ENCODE measurements at places on chromosomes 5 and 9.

DNA sequence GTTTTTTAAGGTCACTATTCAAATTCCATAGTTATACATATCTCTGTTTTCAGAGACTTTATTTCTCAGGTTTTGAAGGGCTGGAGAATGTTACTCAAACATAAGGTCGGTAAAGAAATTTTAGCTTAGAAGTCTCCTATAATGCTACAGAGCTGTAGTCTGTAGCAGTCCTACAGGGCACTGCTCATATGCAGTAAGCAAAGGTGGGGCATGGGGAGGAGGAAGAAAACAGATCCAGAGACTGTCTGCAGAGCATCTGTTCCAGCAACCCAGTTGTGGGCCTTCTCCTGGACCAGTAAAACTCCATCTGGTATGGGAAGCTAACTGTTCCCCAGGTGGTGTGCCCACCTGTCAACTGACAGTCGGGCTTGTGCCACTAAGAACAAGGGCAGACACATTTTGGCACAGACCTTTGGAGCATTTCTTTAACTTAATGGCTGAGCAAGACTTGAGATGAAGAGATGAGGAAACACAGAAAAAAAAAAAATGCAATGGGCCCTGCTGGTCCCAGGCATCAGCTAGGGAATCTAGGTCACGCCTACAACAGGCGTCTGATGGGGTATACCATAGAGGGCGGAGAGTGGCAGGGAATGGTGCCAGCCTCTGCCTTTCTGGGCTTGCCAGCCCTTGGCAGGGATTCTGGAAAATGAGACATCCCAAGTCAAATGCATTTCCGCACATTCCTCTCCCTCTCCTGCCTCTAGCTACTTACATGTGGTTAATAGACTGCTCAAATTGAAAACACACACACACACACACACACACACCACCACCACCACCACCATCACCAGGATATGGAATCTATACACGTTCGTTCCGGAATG, 218.9 kb downstream of the ARL15 start:
- DNase-seq: no peak

DNA sequence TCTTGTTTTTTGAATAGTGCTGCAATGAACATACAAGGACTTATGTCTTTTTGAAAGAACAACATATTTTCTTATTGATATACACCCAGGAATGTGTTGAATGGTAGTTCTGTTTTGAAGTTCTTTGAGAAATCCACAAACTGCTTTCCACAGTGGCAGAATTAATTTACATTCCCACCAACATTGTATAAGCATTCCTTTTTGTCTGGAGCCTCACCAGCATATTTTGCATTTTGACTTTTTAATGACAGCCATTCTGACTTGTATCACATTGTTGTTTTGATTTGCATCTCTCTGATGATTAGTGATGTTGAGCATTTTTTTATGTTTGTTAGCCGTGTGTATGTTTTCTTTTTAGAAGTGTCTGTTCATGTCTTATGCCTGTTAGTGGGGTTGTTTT, 524.9 kb downstream of the SEMA5A start:
- DNase-seq: no peak

GRCh38 chr5:1494780-1495524, 28.8 kb downstream of the LPCAT1 start:
- DNase-seq: no peak

DNA sequence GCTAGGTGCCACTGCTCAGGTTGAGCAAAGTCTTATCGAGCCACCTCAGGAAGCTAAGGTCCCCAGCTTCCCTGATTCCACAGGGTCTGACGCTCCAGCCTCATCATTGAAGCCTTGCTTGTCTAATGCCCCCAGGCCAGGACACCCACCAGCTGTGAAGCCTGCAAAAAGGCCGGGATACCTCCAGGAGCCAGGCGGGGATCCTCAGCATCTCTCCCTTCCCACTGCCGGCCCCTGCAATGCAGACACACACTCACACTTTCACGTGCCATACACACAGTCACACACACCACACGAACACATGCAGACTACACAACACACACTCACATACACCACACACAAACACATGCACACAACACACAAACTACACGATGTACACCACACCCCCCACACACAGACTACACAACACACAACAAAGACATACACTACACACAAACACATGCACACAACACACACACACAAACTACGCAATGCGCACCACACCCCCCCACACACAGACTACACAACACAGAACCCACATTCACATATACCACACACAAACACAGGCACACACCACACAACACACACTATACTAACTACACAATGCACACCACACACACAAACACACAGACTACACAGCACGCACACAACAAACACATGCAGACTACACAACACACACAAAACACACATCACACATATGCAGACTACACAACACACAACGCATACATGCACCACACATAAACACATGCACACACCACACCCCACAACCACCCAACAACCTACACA, 17.8 kb upstream of the S1PR3 start:
- DNase-seq: no peak

DNA sequence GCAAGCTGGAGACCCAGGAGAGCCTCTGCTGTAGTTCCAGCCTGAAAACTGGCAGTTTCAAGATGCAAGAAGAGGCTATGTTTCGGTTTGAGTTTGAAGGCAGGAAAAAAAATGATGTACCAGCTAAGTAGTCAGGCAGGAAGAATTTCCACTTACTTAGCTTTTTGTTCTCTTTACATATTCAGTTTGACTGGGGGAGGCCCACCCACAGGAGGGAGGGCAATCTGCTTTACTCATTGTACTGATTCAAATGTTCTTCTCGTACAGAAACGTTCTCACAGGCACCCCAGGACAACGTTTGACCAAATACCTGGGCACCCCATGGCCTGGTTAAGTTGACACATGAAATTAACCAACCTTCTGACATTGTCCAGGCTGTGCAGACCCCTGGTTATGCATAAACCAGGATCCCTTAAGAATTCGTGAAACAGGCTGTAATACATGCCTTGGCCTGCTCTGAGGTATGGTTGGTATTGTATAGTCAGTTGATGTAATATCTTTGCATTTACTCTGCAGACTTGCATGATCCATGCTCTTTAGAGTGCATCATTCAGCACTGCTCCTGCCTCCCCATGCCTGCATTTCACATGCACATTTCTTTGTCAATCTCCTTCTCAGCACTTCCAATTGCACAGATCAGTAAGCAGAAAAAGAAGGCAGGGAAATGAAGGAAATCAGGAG, 687.1 kb downstream of the TAF11L14 start:
- DNase-seq: no peak

GRCh38 chr9:88521308-88521707, 13.7 kb upstream of the NXNL2 start:
- DNase-seq: no peak

- no peak for DNase-seq
These were observed 248.7 kb upstream of the MAP3K1 start for GRCh38 chr5:56566374-56567249.

DNA sequence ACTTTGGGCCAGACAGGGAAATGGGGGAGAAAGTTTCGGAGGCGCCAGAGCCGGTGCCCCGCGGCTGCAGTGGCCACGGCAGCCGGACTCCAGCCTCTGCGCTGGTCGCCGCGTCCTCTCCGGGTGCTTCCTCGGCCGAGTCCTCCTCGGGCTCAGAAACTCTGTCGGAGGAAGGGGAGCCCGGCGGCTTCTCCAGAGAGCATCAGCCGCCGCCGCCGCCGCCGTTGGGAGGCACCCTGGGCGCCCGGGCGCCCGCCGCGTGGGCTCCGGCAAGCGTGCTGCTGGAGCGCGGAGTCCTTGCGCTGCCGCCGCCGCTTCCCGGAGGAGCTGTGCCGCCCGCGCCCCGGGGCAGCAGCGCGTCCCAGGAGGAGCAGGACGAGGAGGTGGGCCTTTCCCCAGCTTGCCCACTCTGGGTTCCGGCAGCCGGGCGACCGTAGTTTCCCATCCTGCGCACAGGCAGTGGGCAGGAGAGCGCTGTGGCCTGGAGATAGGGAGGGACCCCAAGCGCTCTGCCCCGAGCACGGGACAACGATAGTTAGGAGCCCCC, 516 bp downstream of the MAST4 start:
- no peak for DNase-seq

DNA sequence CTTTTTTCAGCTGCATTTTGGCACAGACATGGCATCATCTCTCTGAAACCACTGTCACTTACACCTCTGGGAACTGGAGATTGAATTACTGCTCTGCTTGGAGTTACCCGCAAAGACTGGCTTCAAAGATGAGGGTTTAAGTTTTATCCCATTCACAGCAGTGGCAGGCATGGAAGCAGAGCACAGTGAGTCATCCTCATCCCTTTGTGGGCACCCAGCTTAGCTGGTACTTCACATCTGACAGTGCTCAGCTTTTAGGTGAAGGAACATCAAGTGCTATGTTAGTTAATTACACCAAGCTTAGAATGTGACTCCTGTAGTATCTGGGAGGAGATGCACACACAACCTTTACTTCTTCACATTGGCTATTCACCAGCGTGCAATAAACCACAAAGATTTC, 24.8 kb upstream of the ALDH1A1 start:
- DNase-seq: no peak

DNA sequence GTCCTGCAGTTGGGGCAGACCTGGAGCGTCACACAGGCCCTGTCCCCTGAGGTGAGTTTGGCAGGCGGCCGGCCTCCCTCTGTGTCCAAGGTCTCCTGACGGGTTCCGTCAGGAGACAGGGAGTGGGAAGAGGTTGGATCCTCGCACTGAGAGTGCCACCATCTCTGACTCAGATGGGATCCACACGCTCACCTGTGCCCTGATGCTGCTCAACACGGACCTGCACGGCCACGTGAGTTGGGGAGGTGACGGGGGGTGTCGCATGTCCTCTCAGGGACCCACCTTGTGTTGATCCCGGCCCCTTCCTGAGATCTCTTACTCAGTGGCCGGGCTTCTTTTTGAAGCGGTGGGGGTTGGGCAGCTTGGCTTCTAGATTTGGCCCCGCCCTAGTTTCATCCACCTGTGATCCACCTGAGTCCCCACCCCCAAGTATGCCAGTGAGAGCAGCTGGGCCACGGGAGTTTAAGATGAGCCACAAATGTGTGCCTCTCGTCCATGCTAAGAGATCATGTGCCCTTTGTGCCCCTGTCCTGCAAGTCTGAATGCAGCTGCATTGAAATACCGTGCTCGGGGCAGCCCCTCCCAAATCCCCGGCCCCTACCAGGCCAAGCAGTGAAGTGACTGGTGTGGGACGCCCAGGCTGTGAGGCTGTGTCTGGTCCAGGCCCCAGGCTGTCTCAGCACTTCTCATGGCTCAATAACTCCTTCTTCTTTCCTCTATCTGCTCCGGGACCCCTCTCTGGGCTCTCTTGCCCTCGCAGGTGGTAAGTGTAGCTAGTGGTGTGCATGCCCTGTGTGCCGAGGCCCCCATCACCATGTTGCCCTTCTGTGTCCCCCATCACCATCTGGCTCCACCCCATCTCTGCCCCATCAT, 27.2 kb downstream of the PSD2 start:
- DNase-seq: no peak

- peak; percentile 4 for DNase-seq
These were observed 724 bp downstream of the SGTB start for GRCh38 chr5:65721050-65721719.

GRCh38 chr9:127201071-127201541, 63.5 kb upstream of the GARNL3 start:
- no peak for DNase-seq

DNA sequence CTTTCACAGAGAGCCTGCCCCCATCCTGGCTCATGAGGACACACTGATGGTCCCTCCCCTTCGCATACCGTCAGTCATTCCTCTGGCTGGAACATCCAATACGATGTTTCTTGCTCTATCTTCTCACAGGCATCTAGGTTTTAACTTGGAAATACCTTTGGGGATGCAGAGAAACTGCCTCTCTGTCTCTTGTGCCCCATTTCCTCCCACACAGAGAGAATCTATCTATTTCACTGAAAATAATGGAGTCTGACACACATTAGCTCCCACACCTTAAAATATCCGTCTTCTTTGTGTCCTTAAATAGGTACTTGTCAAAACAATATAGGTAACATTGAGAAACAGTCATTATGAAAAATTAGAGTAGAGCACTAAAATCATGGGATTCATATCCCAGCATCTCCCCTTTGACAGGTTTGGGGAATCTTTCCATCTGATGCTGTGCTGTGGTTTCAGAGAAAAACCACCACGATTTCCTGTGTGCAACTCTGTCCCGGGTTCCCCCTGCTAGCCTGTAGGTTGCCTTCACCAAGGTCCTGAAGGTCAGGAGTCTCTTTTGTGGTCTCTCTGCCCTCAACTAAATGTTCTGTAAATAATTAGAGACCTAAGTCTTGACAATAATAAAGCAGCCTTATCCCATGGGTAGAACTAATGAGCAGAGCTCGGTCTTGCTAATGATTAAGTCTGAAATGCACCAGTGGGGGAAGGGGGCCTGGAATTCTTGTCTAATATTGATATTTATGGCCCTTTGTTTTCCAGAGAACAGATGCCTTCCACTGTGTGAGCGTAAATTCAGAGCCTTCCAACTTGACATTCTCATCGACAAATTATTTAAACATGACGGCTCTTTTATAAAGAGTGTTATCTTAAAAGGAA, 371.0 kb downstream of the ICE1 start:
- DNase-seq: no peak

DNA sequence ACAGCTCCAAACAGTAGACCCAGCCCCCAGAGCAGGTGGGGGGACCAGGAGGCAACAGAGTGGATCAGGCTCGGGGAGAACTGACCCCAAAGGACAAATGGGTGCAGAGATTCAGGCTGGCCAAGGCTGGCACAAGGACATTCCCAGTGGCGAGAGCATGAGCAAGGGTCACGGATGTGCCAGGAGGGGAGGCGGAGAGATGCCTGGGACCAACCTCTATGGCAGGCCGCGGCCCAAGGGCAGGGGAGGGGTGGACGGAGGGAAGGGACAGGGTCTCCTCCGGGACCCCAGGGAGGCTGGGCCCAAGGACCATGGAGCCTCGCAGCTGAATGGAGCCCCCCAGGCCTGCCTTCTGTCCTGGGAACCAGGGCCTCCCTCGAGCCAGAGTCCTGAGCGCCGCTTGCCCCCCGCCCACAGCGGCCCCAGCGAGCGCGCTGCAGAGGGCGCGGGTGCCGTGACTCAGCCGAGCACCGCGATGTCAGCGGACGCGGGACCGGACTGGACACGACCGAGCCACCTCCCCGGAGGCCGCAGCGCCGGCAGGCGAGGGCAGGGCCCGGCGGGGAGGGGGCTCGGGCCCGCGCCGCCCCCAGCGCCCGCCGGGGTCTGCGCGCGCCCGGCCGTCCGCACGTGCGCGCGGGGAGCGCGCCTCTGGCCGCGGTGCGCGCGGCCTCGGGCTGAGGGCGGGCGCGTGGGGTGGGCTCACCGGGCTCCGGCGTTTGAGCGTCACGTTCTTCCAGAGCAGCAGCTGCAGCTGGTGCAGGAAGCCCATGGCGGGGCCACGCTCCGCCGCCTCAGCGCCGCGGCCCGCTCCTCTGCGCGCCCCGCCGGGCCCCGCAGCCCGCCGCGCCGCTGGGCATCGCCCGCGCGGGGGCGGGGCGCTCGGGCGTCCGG, at the start of gene ABCA2:
Gene ABCA2 (minus strand): TSS at position 869 of the 894 bp plus-strand sequence. CDS start 97 bp downstream, at position 772.
- no peak for DNase-seq

DNA sequence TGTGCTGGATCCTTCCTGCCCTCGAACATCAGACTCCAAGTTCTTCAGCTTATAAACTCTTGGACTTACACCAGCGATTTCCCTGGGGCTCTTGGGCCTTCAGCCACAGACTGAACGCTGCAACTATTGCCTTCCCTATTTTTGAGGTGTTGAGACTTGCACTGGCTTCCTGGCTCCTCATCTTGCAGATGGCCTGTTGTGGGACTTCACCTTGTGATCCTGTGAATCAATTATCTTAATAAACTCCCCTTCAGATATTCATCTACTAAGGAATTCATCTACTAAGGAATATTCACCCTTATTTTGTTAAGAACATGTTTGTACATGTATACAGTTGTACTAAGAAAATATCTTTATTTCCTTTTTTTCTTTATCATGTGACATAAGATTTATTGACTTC, 1079.7 kb downstream of the CDH12 start:
- no peak for DNase-seq

GRCh38 chr9:78230761-78231160, 5.1 kb upstream of the CEP78 start:
- DNase-seq: no peak
